Common myeloid progenitor, CD34-positive (primary cell): ENCODE measurements at places on chromosomes 7 and 10.
A peak's percentile ranks its signal among the peaks of the same experiment; 100 is the strongest.

- H3K27ac ChIP-seq: no peak overlapping the region
- DNase-seq: no peak
- no peaks in the 10 kb centered on the region for H3K27me3 ChIP-seq
Measured at GRCh38 chr7:22859641-22860290, 37.1 kb upstream of the TOMM7 start.

DNA sequence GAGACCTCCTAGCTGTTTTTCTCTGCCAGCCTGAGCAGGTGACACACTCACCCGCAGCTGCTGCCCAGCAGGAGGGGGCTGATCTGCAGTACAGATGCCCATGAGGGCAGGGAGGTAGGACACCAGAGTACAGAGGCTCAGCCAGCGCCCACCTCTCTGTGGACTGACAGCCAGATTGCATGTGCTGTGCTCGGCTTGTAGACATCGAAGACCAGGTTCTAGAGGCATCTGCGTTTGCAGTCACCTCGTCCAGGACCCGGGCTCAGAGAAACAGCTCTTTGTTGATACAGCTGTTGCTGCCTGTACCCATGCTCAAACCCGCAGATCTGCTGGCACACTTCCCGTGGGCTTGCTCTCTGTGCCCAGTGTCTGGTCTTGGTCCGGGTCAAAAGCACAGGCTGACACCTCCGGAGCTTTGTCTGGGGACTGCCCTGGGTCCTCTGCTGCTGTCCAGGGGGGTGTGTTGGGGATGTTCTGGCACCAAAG, 224.7 kb downstream of the GLRX3 start:
- no peaks in the 10 kb centered on the region for H3K4me1 ChIP-seq
- no peak overlapping the region for H3K4me3 ChIP-seq
- no peak for DNase-seq
- no peaks in the 10 kb centered on the region for H3K36me3 ChIP-seq
- no peak overlapping the region for H3K27ac ChIP-seq

GRCh38 chr7:110780712-110781111, 310.2 kb upstream of the LRRN3 start:
- no peak overlapping the region for H3K4me3 ChIP-seq
- no peaks in the 10 kb centered on the region for H3K36me3 ChIP-seq
- no peaks in the 10 kb centered on the region for H3K4me1 ChIP-seq
- no peak overlapping the region for H3K27ac ChIP-seq
- no peaks in the 10 kb centered on the region for H3K27me3 ChIP-seq

- no peak for DNase-seq
- H3K36me3 ChIP-seq: no peaks in the 10 kb centered on the region
- no peak overlapping the region for H3K4me3 ChIP-seq
- no peaks in the 10 kb centered on the region for H3K27me3 ChIP-seq
Measured at GRCh38 chr10:34768261-34768971, 46.7 kb downstream of the PARD3 start.

GRCh38 chr10:60575105-60575504, 185.4 kb upstream of the ANK3 start:
- no peak overlapping the region for H3K4me3 ChIP-seq
- H3K36me3 ChIP-seq: no peaks in the 10 kb centered on the region
- no peaks in the 10 kb centered on the region for H3K27me3 ChIP-seq

DNA sequence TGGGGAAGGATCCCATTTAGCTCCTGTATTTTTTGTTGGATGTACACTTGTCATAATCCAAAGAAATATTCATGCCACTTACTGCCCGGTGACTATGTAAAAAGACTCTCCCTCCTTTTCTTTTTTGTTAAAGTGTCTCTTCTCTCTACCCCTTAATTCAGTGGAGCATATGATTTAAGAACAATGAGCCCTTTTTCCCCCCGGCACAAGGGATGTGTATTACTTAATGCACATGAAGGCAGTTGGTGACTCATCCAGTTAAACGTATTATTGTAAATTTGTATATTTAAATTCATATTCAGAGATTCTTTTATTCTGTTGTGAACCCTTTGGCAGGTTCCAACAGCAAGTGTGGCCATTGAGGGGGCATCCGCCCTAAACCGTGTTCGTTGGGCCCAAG, 241.9 kb downstream of the SLC25A13 start:
- no peak overlapping the region for H3K4me3 ChIP-seq
- no peak overlapping the region for H3K27ac ChIP-seq
- H3K4me1 ChIP-seq: peaks cover 10% of the 10 kb centered on the region
- peaks cover 7% of the 10 kb centered on the region for H3K27me3 ChIP-seq
- DNase-seq: no peak
- no peaks in the 10 kb centered on the region for H3K36me3 ChIP-seq

GRCh38 chr7:35729061-35729783, 34.3 kb upstream of the HERPUD2 start:
- peaks cover 31% of the 10 kb centered on the region for H3K4me1 ChIP-seq
- H3K27ac ChIP-seq: no peak overlapping the region
- no peaks in the 10 kb centered on the region for H3K36me3 ChIP-seq
- no peak overlapping the region for H3K4me3 ChIP-seq
- no peaks in the 10 kb centered on the region for H3K27me3 ChIP-seq

DNA sequence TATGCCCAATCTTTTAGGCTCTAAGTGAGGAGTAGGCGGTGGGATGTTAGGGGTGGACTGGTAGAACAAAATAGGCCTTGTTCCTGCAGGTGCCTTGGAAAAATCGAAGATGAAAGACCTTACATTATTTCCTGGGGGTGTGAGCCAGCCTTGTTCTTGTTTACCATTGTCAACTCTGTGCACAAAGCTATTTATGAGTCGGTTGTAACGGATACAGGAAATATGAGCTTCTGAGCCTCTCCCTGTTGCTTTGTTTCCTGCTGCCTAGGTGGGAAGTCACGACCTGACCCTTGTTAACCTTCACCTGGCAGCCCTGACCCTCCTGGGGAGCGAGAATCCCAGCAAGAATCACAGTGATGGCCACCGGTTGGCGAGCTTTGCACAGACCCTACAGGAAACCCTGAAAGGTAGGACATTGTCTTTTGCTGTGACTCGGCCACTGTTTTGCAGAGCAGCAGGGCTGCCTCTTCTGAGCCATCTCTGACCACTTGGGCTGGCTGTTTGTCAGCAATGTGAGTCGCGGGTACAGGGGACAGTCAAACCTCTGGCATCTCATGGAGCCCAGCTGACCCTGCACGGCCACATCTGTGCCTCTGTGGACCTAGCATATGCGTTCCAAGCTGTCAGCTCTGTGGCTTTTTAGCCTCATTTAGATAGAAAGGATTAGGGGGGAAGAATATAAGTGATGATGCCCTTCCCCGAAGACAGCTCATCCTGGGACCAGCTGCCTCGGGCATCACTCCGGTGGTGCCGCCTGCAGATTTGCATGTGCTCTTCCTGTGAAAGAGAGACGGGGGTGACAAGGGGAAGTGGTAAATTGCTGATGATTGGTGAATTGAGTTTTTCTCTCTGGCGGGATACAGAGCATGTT, 102.1 kb upstream of the ANLN start:
- no peaks in the 10 kb centered on the region for H3K27me3 ChIP-seq
- H3K4me1 ChIP-seq: peaks cover 74% of the 10 kb centered on the region
- H3K36me3 ChIP-seq: peaks cover 5% of the 10 kb centered on the region
- peak; percentile 72 for DNase-seq

DNA sequence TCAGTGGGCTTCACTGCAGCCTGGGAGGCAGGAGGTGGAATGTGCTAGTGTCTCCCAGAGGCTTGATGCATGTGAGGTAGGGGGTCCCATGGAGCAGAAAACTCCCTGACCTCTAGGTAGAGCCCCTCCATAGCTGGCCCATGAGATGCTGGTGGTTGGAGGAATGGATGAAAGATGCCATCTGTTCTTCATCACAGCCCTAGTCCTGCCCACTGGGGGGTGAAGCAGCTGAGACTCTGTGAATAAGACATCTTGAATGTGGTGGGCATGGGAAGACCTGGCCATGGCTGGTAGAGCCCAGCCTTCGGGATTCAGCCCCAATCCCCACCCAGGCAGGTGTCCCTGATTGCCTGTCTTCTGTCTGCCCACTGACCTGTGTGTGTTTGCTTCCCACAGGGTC, 92.5 kb downstream of the COL13A1 start:
- no peak overlapping the region for H3K4me3 ChIP-seq
- no peaks in the 10 kb centered on the region for H3K27me3 ChIP-seq
- no peaks in the 10 kb centered on the region for H3K36me3 ChIP-seq

GRCh38 chr10:126673565-126673964, 3.1 kb upstream of the C10orf90 start:
- no peaks in the 10 kb centered on the region for H3K36me3 ChIP-seq
- no peaks in the 10 kb centered on the region for H3K4me1 ChIP-seq
- H3K27me3 ChIP-seq: no peaks in the 10 kb centered on the region
- no peak overlapping the region for H3K4me3 ChIP-seq

DNA sequence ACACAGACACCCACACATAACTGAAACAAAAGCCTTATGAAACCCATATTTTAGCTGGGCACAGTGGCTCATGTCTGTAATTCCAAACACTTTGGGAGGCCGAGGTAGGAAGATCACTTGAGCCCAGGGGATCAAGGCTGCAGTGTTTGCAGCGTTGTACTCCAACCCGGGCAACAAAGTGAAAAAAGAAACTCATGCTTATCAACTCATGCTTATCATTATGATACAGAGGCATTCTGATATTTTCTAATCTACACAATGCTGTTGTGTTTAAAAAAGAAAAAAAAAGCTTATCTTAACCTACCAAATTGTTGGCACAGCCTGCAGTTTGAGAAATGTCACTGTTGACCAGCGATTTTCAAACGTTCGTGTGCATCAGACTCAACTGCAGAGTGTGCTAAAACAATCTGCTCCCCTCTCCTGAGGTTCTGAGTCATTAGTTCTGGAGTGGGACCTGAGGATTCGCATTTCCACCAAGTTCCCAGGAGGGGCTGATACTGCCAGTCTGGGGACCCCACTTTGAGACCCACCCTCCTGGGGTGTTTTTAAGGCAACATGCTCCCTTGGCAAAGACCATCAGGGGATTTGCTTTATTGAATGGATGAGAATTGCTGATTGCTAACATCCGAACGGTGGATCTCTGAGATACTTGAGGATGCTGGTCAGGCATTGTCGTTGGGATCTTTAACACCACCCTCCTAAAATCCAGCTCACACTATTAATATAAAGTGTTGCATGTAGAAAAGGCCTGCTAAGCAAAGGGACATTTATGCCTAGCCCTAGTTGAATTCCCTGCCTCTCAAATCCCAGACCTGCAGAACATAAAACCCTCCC, 16.2 kb downstream of the CHST3 start:
- no peaks in the 10 kb centered on the region for H3K36me3 ChIP-seq
- peak; percentile 29 for DNase-seq
- no peak overlapping the region for H3K4me3 ChIP-seq
- H3K27ac ChIP-seq: no peak overlapping the region
- peaks cover 3% of the 10 kb centered on the region for H3K4me1 ChIP-seq

GRCh38 chr10:119370972-119371703, 163.8 kb downstream of the GRK5 start:
- no peaks in the 10 kb centered on the region for H3K36me3 ChIP-seq
- no peaks in the 10 kb centered on the region for H3K4me1 ChIP-seq
- no peaks in the 10 kb centered on the region for H3K27me3 ChIP-seq
- H3K4me3 ChIP-seq: no peak overlapping the region
- DNase-seq: no peak
